ENCODE measurements at places on chromosomes 11 and 22. TPM values are rescaled to one million over a fixed set of nuclear protein-coding genes. Genes with fewer than 3 reads are reported as not detected.
A peak's percentile ranks its signal among the peaks of the same experiment; 100 is the strongest.

DNA sequence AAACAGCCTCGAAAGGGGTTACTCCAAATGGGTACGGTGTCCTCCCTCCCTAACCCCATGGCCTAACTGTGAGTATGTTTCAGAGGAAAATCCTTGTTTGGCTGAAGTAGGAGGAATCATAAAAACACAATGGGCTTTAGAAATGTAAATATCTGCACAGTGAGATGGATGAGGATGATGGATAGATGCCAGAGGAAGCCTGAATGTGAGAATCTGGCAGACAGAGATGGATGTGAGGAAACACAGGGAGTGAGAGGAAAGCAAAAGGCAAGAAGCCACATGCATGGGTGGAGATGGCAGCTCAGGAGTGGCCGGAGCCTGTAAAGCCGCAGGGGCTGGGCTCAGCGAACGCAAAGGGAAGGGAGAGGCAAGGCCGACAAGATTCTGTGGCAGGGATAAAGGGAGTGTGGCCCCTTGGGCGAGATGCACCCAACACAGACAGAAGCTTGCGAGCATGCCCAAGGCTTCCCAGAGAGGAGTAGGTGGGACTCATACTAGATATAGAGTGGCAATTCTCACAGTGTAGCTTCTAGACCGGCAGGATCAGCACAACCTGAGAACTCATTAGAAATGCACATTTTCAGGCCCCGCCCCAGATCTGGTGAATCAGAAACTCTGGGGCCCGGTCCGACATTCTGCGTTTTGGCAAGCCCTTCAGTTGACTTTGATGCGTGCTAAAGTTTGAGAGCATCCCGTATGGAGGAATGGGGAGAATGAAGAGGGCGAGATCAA lies 237.3 kb upstream of the CADM1 start:
- DNase-seq: no peak

- DNase-seq: peak; percentile 56
Measured at GRCh38 chr11:9462172-9462799, 1.5 kb downstream of the ZNF143 start.

DNA sequence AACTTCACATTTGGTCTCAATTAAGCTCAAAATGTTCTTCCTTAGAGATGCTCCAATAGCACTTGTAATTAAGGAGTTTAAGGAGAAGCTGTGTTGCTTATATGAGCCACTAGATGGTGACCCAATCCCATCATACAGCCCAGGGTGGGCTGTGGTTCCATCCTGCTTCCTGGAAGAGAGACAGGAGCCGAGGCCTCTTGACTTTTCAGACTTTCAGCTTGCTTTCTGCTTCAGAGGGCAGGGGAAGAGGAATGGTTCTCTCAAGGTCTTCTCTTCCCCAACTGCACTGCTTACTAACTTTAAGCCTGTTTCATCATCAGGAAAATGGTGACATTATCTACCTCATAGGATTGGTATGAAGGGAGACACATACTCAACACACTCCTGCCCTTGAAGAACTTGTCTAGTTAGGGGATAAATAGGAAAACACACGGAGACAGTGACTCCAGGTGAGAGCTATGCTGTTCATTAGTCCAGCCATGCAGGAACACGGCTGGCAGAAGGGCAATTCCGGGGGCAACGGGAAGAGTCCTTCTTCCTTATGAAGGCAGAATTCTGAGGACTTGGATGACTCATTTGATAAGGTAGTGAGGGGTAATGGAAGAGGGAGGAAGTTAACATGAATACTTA lies 20.1 kb downstream of the TMEM218 start:
- no peak for DNase-seq

DNA sequence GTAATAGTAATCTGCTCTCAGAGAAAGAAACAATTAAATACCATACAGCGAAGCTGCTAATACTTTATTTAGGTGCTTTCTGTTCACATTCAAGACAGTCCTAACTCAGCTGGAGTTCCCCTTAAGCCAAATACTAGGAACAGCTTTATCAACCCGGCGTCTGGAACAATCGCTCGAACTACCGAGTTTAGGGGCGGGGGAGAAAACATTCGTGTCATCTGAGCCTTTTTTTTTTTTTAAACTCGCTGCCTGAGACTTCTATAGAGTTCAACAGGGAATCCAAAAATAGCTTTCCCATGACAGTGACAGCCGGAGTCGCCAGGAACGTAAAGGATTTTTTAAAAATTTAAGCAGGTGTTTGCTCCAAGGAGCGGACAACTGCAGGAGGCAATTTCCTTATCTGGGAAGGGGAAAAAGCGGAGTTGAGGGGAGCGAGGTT lies 852 bp downstream of the TRAF6 start:
- no peak for DNase-seq

The CALCA gene
- not detected for total RNA-seq

The SAA4 gene
- not detected for total RNA-seq

- DNase-seq: peak; percentile 37
Measured at GRCh38 chr22:46568102-46568809, 30.8 kb upstream of the CELSR1 start.

GRCh38 chr11:132636523-132636922 lies 895.8 kb downstream of the OPCML start:
- no peak for DNase-seq

The RAPSN gene
- 7.0 TPM for total RNA-seq

GRCh38 chr11:126352934-126353801 lies 2.3 kb upstream of the ST3GAL4 start:
- DNase-seq: no peak

DNA sequence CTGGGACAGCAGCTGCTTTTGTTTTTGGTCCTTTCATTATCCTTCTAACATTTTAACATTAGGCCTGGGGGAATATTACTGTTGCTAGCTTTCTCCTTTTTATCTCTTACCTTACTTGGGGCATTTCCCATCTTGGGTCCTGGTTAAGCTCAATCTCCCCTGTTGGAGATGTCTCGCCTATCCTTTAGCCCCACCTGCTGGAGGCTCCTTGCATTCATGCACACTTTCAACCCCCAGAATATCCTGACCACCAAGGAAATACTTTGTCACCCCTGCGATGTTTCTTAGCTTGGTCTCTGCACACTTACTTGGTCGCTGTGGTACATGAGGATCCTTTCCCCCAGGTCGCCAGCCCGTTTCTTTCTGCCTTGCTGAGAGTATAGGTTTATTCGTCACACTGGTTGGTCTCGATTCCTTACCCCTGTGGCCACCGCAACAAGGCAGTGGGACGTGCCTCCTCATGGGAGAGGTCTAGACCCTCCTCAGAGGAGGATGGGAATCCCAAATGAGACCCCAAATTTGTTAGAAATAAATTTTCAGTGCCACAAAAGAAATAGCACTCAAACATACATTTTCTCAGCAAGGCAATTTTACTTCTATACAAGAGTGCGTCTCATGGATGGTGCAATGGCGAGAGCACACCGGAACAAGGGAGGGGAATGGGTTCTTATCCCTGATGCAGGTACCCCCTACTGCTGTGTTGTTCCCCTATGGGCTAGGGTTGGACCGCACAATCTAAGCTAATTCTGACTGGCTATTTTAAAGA lies 5.4 kb upstream of the TXN2 start:
- peak; percentile 15 for DNase-seq

DNA sequence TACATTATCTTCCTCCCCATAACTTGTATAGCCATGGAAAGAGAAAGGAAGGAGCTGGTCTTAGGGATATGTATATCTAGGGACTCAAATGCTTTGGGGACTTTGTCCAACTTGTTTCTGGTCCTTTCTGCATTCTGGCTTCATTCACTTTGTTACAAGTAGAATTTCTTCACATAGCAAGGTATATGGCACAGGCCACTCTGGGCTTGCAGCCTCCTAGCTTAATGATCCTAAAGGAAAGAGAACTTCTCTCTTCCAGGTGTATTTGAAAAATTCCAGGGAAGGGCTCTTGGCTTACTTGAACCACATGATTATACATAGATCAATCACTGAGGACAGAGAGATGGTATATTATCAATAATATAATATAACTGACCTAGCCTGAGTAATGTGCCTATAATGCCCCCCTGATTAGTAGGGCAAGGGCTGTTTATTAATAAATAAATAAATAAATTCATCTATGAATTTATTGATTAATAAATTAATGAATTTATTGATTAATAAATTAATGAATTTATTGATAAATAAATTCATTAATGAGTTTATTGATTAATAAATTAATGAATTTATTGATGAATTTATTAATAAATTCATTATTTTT lies 48.2 kb upstream of the CEP295 start:
- no peak for DNase-seq

The PLA2G6 gene
- 11.4 TPM for total RNA-seq

The MS4A7 gene
- 14.5 TPM for total RNA-seq

- peak; percentile 26 for DNase-seq
Measured at GRCh38 chr11:2747248-2748027, 47.6 kb upstream of the KCNQ1OT1 start.

- no peak for DNase-seq
Measured at GRCh38 chr11:112734207-112734606, 227.0 kb upstream of the NCAM1 start.

GRCh38 chr11:47997063-47998053 lies 17.0 kb downstream of the PTPRJ start:
- no peak for DNase-seq

DNA sequence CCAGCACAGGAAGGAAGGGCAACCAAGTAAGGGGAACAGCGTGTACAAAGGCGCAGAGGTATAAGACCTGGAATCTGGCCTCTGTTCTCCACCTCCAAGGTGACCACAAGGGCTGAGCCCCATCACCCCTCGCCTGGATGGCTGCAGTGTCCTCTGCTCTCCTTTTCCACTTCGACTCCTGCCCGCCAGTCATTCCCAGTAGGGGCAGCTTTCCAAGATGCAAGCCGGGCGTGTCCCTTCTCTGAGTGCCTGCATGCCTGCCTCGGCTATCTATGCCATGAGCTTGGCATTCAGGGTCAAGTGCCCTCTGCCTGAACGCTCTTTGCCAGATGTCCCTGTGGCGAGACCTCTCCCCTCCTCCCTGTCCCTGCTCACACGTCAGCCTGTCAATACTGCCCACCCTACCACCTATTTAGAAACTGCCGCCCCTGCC lies 17.0 kb downstream of the FADS3 start:
- DNase-seq: peak; percentile 81

The GLYAT gene
- total RNA-seq: 1.4 TPM

- DNase-seq: no peak
Measured at GRCh38 chr11:119427279-119427678, 4.3 kb upstream of the THY1 start.

Data from Right ventricle myocardium inferior (tissue), 1 donor.